Right lung (tissue), 10 donors: ENCODE measurements at places on chromosomes 7 and 10. TPM values are rescaled to one million over a fixed set of nuclear protein-coding genes. Genes with fewer than 3 reads are reported as not detected.
A peak's percentile ranks its signal among the peaks of the same experiment; 100 is the strongest.

The SPAM1 gene
- polyA plus RNA-seq, result not detected

The H2BK1 gene
- 0.35 TPM for polyA plus RNA-seq

The CRYGN gene
- 0.55 TPM for polyA plus RNA-seq

The GFRA1 gene
- 2.2 TPM for polyA plus RNA-seq

The CDK14 gene
- 34.1 TPM for polyA plus RNA-seq

The XRCC2 gene
- polyA plus RNA-seq, result 12.1 TPM

The GRM3 gene
- 0.40 TPM for polyA plus RNA-seq

The FAM131B gene
- polyA plus RNA-seq, result 2.2 TPM

The GIMAP5 gene
- 24.0 TPM for polyA plus RNA-seq

The OR6V1 gene
- not detected for polyA plus RNA-seq

The CFAP70 gene
- 20.4 TPM for polyA plus RNA-seq

The AKR1C2 gene
- polyA plus RNA-seq, result 6.8 TPM

The PALD1 gene
- polyA plus RNA-seq, result 24.7 TPM

DNA sequence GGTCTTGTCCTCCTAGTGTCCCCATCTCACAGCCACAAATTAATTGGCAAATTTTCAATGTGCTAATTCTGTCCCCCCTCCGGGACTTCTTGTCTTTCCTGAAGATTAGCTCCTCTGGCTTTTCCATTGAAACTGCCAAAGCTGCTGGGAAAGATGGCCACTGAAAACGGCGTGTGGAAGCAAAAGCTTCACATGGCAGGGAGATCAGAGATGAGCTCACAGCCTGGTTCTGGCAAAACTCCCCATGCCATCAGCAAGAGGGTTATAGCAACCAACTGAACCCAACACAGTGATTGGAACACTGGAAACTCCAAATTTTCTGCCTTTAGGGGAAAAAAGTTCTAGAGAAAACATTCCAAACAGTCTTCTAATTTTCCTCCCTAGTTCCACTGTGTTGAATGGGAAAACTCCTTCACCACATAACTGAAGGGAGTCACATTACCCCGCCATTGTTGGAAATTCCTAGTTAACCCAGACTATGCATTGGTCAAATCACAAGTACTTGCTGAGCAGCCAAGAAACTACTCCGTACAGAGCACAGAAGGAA, 37.0 kb downstream of the NRAP start:
- DNase-seq, result no peak

- DNase-seq, result no peak
Measured at GRCh38 chr7:2640482-2640830, 8.7 kb downstream of the TTYH3 start.

DNA sequence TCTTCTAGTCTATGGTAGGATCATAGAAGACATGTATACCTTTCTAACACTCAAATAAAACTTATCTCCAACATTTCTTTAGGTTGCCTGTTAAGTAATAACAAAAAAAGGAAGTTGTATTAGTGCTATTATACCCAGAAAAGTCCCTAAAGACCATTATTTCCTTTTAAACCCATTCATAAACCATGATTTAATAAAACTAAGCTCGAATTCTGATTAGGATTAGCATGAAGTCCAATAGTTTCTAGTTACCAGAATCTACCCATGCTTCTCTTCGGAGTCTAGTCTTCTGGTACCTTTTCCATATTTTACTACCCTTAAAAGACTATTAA, 62.7 kb downstream of the USP6NL start:
- DNase-seq, result no peak

DNA sequence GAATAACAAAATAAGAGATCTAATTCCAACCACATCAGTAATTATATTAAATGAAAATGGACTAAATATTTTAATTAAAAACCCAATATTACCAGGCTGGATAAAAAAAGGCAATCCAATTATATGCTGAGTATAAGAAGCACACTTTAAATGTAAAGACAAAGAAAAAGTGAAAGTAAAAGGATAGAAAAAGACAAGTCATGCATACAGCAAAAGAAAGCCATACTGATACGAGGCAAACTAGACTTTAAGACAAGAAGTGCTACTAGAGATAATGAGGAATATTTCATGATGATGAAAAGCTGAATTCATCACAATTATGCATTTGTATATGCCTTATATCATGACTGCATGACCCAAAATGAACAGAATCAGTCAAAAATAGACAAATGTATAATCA, 628.6 kb downstream of the PHTF2 start:
- DNase-seq, result no peak

DNA sequence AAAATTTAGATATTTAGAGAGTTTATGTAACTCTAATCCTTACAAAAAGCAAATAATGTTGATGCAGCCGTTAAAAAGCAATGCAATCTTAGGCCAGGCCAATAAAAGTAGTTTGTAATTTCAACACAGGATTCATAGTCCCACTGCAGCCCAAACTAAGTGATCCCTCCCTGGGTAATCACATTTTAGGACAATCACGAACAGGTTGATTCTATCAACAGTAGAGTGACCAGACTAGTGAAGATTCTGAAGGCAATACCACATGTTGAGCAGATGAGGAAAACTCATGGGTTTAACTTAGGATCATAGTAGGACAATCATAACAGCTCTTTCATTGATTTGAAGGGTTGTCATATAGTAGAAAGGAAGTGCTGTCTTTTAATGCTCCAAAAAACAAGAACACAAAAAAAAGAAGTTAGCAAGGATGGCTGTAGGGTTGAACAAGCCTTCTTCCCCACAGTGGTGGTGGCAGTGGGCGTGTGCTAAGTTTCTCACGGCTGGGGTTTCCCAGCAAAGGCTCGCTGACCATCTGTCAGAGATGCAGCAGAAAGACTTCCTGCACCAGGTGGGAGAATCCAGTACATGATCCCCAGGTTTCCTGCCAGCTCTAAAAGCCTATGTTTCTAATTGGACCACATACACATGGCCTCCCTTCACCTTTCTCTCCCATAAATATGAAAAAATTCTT, 212.2 kb downstream of the CHRM2 start:
- DNase-seq, result no peak

DNA sequence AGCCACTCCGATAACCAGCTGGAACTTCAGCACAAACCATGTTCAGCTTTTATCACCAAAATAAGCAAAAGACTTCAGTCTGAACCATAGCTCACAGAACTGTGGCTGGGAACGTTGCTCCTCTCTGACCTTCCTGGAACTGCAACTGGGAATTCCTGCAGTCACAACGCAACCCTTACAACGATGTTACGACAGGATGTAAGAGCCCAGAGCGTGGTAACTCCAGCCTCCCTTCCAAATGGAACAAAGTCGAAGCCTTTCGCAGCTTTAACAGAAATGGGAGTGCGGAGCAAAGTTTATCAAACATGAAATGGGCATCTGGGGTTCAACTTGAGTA, 162.6 kb downstream of the ADAM12 start:
- DNase-seq, result no peak

DNA sequence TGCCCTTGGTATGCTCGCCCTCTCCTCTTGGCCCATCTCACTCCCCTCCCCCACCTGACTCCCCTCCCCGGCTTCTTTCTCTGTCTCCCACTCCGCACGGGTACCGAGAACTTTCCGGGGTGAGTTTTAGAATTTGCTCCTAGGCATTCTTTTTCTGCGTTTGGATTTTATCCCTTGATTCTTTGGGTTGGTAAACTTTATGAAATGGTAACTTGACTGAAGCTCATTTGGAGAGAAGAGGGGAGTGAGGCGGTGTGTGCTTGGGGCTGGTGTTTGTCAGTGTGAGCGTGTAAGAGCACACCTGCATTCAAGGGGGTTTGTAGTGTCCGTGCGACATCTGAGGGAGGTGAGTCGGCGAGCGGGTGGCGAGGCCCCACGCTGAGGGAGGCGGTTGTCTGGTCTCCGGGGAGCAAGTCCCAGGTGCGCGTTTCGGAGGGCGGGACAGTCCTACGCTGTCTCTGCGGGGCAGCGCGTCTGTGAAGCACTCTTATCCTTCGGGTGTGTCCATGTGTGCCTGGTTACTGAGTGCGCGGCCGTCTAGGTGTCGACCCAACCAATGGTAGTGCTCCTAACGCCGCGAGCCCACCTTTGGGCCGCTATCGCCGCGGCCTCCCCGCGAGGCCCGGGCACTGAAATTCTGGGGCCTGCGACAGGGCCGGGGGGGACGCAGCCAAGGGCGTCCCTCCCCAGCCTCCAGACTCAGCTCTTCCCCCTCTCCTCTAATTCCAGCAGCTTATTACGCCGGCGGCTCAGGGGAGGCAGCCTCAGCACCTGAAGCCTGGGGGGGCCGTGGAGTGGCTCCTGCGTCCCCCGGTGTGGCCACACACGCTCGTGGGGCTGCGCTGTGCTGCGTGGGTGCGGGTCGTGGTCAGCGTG, 2.6 kb upstream of the ZNF503 start:
- no peak for DNase-seq

- DNase-seq, result no peak
Measured at GRCh38 chr7:34078864-34079263, 173.5 kb downstream of the BMPER start.

DNA sequence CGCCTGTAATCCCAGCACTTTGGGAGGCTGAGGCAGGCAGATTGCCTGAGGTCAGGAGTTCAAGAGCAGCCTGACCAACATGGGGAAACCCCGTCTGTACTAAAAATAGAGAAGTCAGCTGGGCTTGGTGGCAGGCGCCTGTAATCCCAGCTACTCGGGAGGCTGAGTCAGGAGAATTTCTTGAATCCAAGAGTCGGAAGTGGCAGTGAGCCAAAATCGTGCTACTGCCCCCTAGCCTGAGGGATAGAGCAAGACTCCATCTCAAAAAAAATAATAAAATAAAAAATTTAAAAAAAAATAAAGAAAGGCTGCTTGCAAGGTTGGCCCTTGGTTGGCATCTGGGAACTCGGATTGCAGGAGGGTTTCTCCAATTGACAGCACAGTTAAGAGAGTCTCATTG, 221.6 kb downstream of the DGKI start:
- no peak for DNase-seq

GRCh38 chr7:2477447-2478398, 1.5 kb upstream of the GRIFIN start:
- no peak for DNase-seq

DNA sequence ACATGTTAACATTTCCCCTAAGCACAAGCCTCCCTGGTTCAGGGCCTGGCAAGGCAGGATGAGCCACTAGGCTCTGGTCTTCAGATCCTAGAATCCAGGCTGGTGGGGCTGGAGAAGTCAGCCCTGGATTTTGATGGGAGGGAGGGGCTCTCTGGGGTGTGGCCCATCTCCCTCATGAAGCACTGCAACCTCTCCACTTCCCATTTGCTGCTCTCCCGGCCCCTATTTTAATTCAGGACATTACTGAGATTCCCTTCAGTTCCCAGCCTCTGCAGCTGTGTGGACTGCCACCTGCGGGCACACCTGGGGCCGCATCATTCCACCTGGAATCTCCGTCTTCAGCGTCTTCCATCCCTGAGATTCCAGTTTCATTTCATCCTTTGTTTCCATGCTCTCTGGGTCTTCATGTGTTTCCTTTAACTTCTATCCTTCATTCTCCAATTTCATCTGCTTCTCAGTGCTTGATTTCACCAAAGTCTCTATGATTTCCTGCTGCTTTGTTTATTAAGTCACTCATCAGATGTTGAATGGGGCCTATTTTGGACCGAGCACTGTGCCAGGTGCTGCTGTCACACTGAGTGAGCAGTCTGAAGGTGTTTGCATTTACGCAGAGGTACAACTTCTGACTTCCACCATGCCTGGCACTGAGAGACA, 253.6 kb downstream of the WDR37 start:
- DNase-seq, result no peak

DNA sequence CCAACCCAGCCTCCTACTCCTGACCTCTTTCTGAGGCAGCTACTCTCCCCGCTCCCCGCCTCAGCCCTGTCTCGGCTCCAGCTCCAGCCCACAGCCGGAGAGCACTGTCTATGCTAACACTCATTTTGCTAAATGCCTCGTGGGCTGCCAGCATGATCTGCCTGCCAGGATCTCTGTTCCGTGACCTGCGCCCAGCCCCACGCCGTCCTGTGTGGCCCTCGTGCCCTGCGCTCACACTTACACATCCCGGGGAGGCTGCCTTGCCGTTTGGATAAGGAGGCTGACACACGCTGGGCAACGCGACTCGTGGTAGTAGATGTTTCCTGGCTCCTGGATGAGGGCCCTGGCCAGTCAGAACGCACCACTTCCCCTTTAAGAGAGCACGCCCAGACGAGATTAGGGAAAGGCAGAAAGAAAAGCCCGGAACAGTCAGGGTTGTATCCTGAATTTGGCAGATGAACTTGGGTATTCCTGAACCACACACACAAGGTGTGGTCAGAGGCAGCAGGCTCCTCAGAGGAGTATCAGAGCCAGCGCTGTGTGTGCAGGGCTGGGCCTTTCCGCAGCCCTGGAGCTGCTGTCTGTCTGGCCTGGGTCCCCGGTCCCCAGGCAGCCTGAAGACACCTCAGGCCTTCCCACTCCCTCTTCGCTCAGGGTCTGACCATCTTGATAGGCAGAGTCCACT, 97.7 kb upstream of the EFCAB10 start:
- DNase-seq, result peak; percentile 53

DNA sequence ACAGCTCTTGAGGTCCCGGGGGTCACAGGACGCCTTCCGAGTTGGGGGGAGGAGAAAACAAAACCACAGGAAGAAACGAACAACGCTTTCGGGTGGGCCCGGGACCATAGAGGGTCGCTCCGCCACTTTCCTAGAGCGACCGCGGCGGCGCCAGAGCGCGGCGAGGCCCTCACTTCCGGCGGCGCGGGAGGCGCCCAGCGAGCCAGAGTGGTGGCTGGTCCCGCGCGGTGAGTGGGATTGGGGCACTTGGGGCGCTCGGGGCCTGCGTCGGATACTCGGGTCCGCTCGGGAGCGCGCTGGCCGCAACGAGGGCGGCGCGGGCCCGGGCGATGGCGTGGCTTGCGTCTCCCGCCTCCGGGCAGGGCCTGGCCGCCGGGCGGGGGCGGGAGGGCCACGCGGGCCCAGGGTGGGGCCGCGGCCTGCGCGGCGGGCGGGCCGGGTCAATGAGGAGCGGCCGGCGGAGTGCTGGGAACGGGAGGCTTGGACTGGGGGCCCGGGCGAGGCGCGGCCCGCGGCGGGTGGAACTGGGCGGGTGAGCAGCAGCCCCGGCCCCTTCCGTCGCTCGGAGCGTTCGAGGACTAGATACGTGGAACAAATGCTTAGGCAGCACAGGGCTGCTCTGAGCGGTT, at the start of gene ZNF22:
ZNF22 (plus strand) TSS at position 172 of the 629 bp plus-strand sequence. CDS start 2,446 bp downstream, outside the sequence.
- peak; percentile 85 for DNase-seq

- DNase-seq, result no peak
Measured at GRCh38 chr7:122528879-122529481, 169.9 kb downstream of the RNF133 start.

DNA sequence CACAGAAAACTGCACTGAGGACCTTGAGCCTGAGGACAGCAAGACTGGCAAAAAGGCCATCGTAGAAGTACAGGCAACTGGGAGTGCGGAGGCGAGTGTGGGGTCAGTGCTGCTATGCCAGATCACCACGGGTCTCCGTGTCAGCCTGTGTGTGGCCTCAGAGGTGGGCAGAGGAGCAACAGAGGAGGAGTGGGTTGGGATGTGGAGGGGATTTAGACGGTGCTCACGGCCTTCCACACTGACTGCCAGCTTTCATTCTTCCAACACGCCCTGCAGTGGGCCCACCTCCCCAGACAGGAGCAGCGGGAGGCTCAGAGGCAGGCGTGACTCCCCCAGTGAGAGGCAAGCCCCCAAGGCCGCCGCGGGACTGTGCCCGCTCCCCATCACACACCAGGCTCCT, 17.0 kb upstream of the ZMIZ1 start:
- DNase-seq, result no peak
